T-helper 2 cell treated with Interferon-gamma antibody and Interleukin-4, amounts not matched to agents 100 ng/mL and 5 ng/mL, for 36 hours (primary cell): ENCODE measurements at places on chromosomes 6 and 20. TPM values are rescaled to one million over a fixed set of nuclear protein-coding genes. Genes with fewer than 3 reads are reported as not detected.

The ARMH2 gene
- 0.61 and 1.4 TPM in 2 replicates for total RNA-seq

The KCNQ5 gene
- 13.7 and 15.7 TPM in 2 replicates for total RNA-seq

The PLG gene
- 0.39 TPM in 1 of 2 replicates, not detected in the other for total RNA-seq

The MAK gene
- 0.11 TPM in 2 replicates for total RNA-seq

The FAM209B gene
- 0.86 and 1.5 TPM in 2 replicates for total RNA-seq

The DOK5 gene
- 0.14 and 0.27 TPM in 2 replicates for total RNA-seq

The CLDN20 gene
- total RNA-seq: not detected in 2 replicates

The CDH4 gene
- 0.05 TPM in 1 of 2 replicates, not detected in the other for total RNA-seq

The CALHM4 gene
- total RNA-seq: not detected in 2 replicates

The LHFPL5 gene
- total RNA-seq: not detected in 2 replicates

The BMP5 gene
- total RNA-seq: not detected in 2 replicates

The C6orf52 gene
- 0.43 and 0.93 TPM in 2 replicates for total RNA-seq

The PCIF1 gene
- 37.1 and 38.3 TPM in 2 replicates for total RNA-seq

The SLC22A23 gene
- total RNA-seq: 0.27 and 0.32 TPM in 2 replicates

The CRYBG1 gene
- 29.1 and 29.8 TPM in 2 replicates for total RNA-seq

The TOX2 gene
- total RNA-seq: 6.5 TPM in 2 replicates

The KIF25 gene
- not detected in 2 replicates for total RNA-seq

The POM121L2 gene
- not detected in 2 replicates for total RNA-seq

The DEF6 gene
- total RNA-seq: 204 and 209 TPM in 2 replicates

The HLA-DQA2 gene
- total RNA-seq: 3.8 and 4.3 TPM in 2 replicates

The ZNF334 gene
- total RNA-seq: 1.2 and 1.3 TPM in 2 replicates

The TRIM10 gene
- 0.05 TPM in 1 of 2 replicates, not detected in the other for total RNA-seq

The ENPP4 gene
- 4.7 and 4.9 TPM in 2 replicates for total RNA-seq

The EYA2 gene
- total RNA-seq: 0.11 TPM in 1 of 2 replicates, not detected in the other

The TMEM63B gene
- 10.4 and 11.1 TPM in 2 replicates for total RNA-seq

The RAET1E gene
- not detected in 2 replicates for total RNA-seq

The CNKSR3 gene
- total RNA-seq: not detected in 2 replicates

The CST5 gene
- total RNA-seq: not detected in 2 replicates
